ENCODE measurements at places on chromosomes 16 and 17.

DNA sequence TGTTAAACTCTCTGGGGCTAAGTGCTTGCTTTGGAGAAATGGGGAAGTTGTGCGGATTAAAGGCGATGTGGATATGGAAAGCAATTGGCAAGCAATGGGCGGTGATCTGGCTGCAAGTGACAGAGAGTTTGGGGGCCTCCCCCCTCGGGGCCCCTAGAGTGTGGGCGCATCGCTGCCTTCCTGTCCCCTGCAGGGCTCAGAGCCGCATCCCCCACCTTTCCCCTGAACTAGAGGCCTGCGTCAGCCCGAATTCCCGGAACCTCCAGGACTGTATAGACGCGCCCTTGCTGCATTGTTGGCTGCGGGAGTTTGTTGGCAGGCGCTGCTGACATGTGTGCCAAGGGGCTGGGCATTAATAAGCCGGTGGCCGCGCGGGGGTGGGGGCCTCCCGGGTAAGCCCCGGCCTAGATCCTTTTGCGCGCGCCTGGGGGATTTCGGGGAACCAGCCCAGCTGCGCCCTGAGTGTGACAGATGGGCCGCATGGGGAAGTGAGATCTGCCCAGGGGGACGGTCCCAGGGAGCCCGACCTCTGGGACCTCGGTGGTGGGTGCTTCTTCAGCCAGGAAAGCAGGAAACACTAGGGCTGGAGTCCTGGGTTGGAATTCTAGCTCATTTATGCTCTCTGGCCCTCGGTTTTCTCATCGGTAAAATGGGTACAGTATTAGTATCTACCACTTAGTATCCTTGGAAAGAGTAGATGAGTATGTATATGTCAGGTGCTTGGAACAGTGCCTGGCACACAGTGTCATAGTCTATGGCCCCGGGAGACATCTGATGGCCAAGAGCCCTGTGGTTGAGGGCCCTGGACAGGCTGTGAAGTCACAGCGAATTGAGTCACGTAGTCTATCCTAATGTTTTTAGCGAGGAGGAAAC is 1.0 kb downstream of the EEF2K start:
- DNase-seq, result peak; percentile 39

- DNase-seq, result no peak
These were observed 21.4 kb upstream of the RPTOR start for GRCh38 chr17:80523054-80523744.

GRCh38 chr16:72532906-72533410 is 361.0 kb upstream of the PMFBP1 start:
- DNase-seq, result no peak

DNA sequence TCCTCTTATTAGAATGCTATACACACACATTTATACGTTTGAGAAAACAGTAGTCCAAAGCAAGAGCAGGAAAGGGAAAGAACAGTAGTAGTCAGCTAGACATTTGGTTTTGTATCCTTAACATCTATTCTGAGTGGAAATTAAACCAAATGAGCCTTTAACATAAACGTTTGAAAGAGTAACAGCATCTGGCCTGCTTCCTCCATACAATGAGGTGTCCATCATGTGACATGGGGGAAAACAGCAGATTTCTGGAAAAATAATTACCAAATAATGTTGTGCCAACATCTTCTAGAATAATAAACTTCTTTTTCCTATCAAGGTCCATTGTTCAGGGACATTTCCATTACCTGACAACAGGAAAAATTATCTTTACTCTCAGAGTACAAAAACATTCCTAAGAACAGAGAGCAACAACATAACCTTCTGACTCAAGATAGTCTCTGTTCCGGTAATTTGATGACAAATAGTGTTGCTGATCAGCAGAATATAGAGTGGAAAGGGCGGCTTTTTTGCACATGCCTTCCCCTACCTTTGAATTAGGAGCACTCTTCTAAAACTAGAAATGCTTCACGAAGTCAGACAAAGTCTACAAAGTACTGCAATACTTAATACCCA is 20.2 kb downstream of the CYTH1 start:
- DNase-seq, result no peak

GRCh38 chr16:53991754-53992378 is 287.9 kb downstream of the FTO start:
- no peak for DNase-seq

- no peak for DNase-seq
These were observed 9.7 kb downstream of the PRR29 start for GRCh38 chr17:64007838-64008282.

DNA sequence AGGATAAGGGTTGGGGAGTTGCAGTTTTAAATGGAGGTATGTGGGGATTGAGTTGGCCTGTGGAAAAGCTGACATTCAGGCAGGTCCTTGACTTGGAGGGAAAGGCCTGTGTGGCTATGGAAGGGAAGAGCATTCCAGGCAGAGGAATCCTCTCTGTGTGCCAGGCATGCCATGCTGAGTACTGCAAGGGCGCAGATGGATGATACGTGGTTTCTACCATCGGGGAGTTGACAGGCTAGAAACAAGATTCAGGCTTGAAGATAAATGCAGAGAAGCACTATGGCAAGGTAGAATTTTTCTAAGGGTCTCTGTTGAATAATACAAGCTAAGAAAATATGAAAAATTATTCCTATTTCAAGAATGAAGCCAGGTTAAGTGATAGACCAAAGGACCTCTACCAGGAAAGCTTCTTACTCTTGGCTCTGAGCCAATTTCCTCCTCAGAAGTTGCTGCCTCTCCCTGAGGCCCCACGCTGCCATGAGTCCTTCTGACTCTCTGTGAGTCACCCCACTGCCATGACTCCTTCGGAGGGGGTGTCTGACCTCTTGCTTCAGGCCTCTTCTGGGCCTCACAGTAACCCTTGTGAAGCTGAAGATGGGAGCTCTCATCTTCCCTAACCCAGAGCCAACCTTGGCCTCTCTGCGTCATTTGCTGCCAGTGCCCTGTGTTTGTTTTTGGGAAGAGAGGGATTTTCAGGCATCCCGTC is 75.8 kb downstream of the WNT3 start:
- DNase-seq, result no peak

DNA sequence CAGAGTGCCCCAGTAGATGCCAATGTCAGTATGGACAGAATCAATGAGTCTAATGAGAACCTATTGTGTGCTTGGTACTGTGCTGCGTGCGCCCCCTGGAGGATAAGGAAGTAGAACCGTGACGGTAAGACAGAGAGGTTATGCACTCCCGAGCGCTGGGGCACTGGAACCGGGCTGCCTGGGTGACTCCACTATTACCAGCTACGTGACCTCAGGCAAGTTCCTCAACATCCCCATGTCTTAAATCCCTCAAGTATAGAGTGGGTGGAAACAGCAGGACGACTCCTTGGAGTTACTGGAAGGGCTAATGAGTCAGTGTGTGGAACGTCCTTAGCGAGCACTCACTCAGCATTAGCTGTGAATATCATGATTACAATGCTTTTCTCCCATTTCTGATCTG is 16.2 kb downstream of the CHST4 start:
- DNase-seq, result peak; percentile 47

DNA sequence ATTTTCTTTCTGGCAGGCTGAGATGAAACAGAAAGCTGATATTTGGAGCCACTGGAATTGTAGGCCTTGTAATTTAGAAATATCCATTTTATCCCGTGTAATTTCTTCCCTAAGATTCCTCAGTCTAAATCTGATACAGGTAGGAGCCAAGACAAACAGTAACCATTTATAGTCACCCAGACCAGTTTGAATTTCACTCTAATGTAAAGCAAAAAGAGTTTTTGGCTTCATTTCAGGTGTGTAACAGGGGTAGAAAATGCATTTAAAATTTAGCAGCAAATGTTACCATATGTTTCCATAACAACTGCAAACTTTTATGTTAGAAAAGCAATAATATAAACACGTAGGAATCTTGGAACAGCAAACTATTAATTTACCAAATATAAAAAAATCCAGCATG is 249.4 kb downstream of the FTO start:
- no peak for DNase-seq

DNA sequence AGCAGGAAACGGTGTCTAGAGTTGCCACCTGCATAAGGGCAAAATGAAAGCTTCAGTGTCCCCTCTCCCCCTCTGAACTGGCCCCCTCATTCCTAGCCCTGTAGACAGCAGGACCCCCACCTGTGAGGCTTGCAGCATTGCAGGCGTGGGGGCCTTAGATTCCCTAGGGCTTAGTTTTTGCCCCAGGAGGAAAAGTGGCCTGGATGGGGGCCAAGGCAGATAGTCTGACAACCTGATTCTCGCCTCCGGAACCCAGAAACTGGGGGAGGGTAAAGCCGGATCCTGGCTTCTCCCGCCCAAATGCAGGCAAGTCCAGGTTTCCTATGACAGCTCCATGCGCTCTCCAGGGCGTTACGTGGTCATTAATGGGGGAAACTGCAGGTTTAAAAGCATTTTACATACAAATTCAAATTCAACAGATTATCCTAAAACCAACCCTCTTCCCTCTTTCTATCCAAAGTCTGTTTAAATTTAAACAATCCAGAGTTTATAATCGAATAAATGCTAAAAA is 678 bp upstream of the HOXB6 start:
- no peak for DNase-seq

- no peak for DNase-seq
These were observed 7.2 kb upstream of the HSD11B2 start for GRCh38 chr16:67423611-67424260.

DNA sequence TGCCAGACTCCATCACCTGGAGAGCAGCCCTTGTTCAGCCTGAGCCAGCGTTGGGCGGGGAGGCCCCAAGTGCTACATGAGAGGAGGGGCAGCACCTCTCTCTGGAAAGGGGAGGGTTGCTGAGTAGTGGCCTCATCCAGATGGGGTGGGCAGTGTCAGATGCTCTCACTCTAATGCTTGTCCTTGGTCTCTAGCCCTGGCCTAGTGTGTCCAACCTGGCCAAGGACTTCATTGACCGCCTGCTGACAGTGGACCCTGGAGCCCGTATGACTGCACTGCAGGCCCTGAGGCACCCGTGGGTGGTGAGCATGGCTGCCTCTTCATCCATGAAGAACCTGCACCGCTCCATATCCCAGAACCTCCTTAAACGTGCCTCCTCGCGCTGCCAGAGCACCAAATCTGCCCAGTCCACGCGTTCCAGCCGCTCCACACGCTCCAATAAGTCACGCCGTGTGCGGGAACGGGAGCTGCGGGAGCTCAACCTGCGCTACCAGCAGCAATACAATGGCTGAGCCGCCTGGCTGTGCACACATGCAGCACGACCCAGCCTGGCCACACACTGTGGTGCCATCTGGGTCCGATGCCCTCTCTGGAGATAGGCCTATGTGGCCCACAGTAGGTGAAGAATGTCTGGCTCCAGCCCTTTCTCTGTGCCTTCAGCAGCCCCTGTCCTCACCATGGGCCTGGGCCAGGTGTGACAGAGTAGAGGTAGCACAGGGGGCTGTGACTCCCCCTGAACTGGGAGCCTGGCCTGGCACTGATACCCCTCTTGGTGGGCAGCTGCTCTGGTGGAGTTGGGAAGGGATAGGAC is 4.3 kb downstream of the CTRL start:
- no peak for DNase-seq

GRCh38 chr17:63489291-63489690 is 12.4 kb downstream of the ACE start:
- no peak for DNase-seq

DNA sequence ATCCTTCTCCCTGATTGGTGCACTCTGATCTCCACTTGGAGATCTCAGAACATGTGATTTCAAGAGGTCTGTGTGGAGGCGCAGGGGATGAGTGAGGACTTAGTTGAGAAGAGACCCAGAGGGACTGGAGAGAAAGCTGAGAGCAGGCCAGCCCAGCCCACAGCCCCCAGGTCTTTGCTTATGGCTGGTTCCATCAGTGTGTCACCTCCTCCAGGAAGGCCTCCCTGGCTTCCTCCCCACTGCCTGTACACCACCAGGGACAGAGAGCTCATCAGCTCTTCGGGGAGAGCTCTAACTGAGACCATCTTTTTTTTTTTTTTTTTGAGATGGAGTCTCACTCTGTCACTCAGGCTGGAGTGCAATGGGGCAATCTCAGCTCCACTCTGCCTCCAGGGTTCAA is 3.4 kb downstream of the P2RX1 start:
- no peak for DNase-seq

DNA sequence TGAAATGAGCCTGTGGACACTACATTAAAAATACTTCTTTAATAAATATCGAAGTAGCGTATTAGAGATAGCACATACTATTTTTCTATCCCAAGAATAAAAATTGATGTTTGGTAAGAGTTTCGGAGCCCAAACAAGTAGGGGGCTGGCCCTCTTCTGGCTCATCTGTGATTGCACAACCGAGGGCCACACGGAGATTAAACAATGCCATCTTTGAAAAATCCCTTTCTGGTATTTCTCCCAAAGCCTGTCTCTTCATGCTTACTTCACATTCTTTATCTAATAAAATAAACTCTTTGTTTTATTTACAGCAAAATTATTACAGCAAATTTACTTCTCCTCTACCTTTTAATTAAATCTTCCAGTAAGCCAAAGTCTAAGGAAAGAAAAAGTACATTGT is 9.6 kb upstream of the MYH11 start:
- DNase-seq, result no peak

GRCh38 chr17:5745111-5745813 is 161.0 kb upstream of the NLRP1 start:
- DNase-seq, result no peak

- no peak for DNase-seq
These were observed 3.5 kb downstream of the CDH13 start for GRCh38 chr16:82630219-82630618.

DNA sequence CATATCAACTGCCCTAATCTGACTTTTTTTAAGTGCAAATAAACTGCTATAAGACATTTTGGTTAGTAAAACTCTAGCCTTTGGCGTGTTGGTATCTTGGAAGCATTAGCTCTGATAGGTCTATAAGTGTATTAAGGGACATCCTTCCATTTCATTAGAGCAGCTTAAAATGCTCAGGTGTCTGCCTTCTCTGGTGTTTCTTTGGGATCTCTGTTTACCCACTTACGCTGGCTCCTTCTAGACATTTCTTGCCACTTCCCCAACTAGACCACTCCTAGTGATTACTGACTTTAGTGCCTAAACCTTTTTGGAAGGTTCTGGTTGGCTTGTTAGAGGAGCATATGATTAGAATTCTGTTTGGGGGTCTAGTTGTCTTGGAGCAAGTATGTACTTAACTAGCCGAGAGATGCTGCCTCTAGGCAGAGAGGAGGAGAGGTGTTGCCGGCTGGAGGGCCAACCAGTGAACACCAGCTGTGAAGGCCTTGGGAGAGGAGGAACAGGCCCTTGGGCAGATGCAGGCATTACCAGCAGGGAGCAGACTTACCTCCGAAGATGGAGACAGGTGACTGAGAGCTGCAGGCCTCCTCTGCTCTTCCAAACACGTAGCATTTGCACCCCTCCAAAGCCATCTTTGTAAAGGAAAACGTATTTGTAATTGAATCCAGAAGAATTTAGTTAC is 15.2 kb upstream of the CLEC18C start:
- no peak for DNase-seq

- DNase-seq, result no peak
These were observed 12.2 kb upstream of the AKTIP start for GRCh38 chr16:53515259-53515658.

Data from effector CD4-positive, alpha-beta T cell (primary cell).